Stimulated activated CD4-positive, alpha-beta T cell treated with anti-CD3 and anti-CD28 coated beads, Interleukin-1b, Interleukin-23, amount 100 ng/mL, for 1 hour (primary cell): ENCODE measurements at places on chromosomes 1 and 21.

GRCh38 chr1:178262120-178262500 is 168.2 kb downstream of the RASAL2 start:
- DNase-seq, result no peak

DNA sequence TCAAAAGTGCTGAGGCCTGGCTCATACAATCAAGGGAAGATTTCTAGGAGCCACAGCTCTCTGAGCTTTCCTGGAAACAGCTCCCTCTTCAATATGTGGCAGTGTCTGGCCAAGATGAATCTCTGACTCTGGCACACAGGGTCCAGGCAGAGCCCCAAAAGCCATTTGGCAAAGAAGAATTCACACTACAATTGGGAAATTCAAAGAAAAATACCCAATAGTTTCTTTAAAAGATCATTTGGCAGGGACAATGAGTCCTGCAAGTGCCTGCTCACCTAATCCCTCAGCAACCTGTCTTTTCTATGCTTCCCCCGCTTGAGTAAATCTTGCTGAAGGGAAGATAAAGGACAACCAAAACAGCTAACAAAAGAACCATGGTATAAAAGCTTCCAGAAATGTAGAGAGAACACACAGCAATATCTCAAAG is 124.6 kb downstream of the TGFBR3 start:
- DNase-seq, result no peak

DNA sequence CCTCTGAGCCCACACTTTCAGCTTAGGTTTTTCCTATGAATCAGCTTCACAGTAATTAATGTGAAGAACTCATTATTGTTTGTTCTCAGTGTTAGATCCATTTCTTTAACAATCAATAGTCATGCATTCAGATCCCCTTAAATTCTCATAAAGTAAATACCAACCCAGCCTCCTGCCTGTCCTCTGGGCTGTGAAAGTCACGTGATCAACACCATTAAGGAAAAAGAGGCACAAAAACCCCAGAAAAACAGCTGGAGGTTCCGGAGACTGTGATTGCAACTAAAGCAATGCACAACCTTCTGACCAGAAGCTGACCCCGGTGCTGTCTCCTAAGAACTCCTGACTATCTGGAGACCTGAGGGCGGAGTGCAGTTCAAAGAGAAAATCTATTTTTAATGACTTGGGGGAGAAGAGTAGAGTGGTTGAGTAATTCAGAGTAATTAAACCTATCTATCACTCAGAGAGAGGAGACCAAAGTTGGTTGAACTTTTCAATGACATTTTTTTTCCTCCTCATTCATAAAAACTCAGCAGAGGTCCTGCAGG is 132.5 kb downstream of the PLXNA2 start:
- no peak for DNase-seq

- DNase-seq, result no peak
Observed at GRCh38 chr1:108553905-108554304, 6.0 kb upstream of the EEIG2 start.

- DNase-seq, result no peak
Observed at GRCh38 chr1:33944846-33945245, 81.0 kb downstream of the HMGB4 start.

GRCh38 chr1:2237773-2238172 is 9.7 kb downstream of the SKI start:
- DNase-seq, result no peak

DNA sequence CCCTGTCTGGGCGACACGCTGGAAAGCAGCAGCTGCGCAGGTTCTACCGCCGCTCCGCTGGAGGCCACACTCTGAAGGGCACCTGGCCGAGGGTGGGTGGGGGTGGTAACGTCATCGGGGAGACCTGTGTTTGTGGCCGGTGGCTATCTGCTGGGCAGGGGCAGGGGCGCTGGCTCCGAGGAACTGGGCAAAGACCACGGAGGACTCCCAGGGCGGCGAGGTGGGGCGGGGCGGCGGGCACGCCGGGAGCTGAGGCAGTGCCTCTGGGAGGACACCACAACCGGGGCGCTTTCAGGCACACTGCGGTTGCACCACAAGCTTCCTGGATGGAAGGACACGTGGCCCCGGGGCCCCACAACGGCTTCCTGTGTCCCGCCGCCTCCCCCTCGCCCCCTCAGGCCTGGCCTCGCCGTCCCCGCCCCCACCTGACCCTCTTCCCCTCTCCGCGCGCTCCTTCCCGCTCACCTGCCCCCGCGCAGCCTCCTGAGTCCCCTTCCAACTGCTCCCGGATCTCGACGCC is 3.3 kb upstream of the DENND2D start:
- DNase-seq, result peak; percentile 47

DNA sequence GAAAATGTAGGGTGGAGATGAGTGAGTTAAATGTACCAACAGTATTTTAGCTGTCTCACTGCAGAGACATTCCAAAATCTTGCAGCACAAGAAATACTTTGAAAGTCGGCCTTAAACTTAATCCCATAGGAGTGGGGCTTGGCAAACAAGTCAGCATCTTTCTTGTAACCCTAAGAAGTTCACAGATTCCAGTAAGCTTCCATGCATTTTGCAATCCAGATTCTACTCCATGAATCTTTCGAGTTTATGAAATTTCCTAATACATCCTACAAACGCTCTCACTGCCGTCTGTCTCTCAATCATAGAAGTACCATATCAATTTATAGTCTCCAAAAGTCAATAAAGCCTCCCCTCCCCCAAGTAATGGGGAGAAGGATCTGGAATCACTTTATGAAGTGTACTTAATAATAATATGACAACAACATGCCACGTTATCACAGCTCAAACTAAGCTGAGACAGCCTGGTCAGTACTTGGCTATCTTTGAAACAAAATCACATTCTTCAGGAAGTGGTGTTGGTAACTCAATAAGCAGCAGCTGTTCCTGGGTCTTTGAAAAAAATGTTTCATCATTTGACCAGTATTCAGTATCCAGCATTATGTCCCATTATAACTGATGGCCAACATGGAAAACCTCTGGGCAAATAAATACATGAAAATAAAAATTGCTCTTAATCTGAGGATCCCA is 317.4 kb upstream of the RUNX1 start:
- DNase-seq, result no peak

GRCh38 chr1:235613602-235614001 is 36.0 kb downstream of the GNG4 start:
- no peak for DNase-seq

- no peak for DNase-seq
Observed at GRCh38 chr1:107618539-107618938, 346.4 kb downstream of the VAV3 start.

- no peak for DNase-seq
Observed at GRCh38 chr1:58946390-58946789, 162.5 kb upstream of the JUN start.

DNA sequence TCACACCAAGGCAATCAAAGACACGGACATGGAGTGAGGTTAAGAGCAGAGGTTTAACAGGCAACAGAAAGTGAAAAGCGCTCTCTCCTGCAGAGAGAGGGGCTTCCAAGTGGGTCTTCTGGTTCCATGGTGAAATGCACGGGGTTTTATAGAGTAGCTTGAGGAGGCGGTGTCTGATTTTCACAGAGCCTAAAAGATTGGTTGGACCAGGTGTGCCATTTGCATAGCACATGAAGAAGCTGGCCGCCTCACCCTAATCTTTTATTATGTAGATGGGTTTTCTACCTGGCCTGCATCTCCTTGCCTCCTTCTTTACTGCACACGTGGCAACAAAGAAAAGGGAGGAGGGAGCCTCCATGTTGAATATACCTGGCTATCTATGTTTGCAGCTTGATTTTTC is 197.3 kb downstream of the RYR2 start:
- DNase-seq, result no peak

DNA sequence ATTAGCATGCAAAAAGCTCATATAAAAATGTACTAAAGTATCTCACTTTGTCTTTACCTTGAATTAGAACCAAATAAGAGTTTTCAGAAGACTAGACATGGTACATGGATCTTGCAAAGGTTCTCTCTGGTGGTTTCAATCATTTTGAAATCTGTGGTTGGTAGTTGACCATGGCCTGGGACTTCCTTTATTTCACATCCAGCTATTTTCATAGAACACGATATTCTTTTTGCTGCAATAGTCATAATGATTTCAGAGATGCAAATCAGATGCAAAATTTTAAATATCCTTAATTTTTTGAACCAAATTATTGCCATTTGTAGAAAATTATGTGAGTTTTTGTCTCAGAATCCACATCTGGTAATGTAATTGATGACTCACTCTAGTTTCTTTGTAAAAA is 375.1 kb upstream of the ZP4 start:
- no peak for DNase-seq

DNA sequence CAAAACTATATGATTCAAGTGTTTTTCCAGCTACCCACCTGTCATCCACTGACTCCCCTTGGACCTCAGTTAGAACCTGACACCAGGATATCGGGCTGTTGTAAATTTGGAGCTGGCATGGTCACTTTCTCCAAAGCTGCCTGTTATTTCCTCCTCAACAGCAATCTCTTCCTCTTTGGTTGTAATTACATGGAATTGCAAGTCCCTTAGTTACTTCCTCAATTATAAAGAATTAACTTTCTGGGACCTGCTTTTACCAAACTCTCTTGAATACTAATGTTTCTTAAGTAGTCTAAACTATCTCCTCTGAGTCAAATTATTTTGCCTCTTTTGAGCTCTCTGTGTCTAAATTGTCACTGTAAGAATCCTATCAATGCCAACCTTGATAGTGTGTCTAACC is 150.3 kb upstream of the SGIP1 start:
- no peak for DNase-seq

- no peak for DNase-seq
Observed at GRCh38 chr1:177045151-177045550, 119.4 kb downstream of the ASTN1 start.

- DNase-seq, result no peak
Observed at GRCh38 chr1:156481527-156481926, 19.0 kb downstream of the MEF2D start.

DNA sequence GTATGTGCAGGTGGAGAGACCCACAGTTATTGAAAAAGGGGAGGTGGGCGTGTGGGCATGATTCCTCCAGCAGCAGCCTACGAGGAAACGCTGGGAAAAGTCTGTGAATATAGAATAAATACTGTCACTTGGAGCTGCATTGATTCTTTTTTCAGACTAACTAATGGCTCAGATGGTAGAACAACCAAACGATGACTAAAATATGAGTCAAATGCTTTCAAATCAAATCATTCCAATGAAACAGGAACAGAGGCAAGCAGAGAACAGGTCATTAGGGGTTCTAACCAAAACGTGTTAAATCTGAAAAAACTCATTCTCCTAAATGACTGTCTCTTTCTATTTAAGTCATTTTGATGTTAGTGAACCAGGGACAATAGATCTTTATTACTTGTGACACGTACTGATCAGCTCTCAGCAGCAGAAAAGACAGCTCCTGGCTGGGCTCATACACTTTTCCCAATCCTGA is 35.1 kb upstream of the SEC16B start:
- no peak for DNase-seq

DNA sequence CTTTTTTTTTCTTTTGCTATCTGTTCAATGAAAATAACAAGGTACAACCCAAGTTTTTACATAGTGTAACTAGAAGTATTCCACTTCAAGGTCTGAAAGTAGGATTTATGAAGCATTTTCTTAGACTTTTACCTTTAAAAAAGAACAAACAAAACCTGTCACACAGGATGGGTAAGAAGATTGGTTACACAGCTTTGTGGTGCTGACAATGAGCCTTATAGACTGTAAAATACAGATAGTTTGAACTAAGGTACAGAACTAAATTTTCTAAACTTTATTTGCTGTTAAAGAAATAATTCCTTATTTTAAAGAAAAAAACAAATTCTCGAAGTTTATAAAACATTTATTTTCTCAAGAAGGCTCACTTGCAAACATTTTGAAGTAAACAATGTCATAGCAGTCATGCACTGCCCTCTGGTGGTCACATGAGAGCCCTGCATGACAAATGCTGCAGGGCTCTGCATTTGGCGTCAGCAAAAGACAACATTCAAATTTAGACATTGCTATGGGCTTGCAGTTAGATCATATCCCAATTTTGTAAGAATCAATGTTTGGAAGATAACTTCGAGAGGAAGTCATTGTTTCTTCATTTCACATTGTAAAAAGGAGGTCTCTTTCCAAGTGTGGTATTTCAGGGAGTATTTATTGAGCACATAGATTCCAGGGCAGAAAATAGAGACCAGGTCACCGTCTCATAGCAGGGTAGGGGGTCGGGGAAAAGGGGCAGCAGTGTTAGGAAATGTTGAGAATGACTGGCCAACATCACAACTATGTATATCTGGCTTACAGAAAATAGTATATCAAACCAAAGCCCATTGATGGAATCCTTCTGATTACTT is 115.3 kb upstream of the FMN2 start:
- DNase-seq, result no peak

DNA sequence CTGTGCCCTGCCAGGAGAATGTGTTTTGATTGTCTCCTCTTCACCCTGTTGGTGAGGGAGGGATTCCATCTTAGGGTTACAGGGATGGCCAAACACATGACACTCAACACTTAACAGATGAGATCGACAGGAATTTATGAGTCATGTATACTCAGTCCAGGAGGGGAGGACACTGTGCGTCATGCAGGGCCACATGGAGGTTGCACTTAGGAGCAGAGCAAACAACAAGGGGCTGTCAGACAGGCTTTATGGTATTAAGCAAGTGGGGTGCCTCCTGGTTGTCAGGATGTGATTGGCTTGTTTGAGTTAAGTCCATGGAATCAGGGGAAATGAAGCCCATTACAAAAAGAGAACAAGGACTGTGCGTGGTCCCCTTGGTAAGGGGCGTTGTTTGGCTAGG is 26.9 kb downstream of the EDARADD start:
- no peak for DNase-seq

DNA sequence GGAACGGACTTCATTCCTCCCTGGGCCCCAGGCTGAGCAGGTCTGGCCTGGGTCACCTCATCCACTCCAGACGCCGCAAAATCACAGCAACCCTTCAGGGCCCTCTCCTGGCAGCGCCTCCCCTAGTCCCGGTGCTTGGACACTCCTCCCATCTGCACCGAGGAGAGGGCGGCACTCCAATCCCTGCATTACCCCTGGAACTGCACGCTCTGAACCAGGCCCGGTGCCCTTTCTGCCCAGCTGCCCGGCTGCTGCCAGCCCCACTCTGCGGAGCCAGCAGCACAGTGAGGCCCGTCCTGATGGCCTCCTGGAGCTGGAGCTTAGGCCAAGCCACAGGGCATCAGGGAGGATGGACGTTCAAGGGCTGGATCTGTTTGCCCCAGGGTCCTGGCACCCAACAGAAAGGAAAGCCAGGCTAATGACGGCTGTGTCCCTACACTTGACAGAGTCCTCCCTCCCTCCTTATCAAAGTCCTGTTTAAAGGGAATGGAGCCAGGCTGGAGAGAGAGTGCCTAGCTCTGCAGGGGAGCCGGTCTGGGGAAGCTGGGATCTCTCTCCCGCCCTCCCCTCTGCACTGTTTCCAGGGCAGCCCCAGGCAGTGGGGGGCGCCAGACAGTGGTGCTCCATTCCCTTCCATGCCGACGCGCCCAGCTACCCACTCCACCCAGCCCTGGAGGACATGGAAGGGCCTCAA is 12.7 kb downstream of the COL6A2 start:
- no peak for DNase-seq

GRCh38 chr21:38492007-38492406 is 6.3 kb downstream of the ERG start:
- no peak for DNase-seq

GRCh38 chr1:26375081-26375480 is 2.5 kb upstream of the ZNF683 start:
- no peak for DNase-seq

- no peak for DNase-seq
Observed at GRCh38 chr1:199747984-199748383, 279.5 kb upstream of the NR5A2 start.

GRCh38 chr1:160858097-160858496 is 4.6 kb downstream of the CD244 start:
- DNase-seq, result no peak
